GM12878 (cell line): ENCODE measurements at places on chromosomes 16 and 17. TPM values are rescaled to one million over a fixed set of nuclear protein-coding genes. Genes with fewer than 3 reads are reported as not detected.

NGFR gene
- 0.05 and 0.18 TPM in 2 replicates for polyA plus RNA-seq

BRIP1 gene
- polyA plus RNA-seq: 11.0 and 12.2 TPM in 2 replicates

TBX2 gene
- polyA plus RNA-seq: not detected in 2 replicates

DPEP1 gene
- not detected in 2 replicates for polyA plus RNA-seq

CCL1 gene
- not detected in 2 replicates for polyA plus RNA-seq

NTN1 gene
- polyA plus RNA-seq: 0.42 and 0.78 TPM in 2 replicates

ST6GALNAC1 gene
- not detected in 2 replicates for polyA plus RNA-seq

FLYWCH2 gene
- polyA plus RNA-seq: 30.2 and 31.1 TPM in 2 replicates

JPH3 gene
- polyA plus RNA-seq: 0.04 and 0.05 TPM in 2 replicates

FOXO3B gene
- 0.18 and 0.31 TPM in 2 replicates for polyA plus RNA-seq

PLD6 gene
- polyA plus RNA-seq: 11.6 and 12.9 TPM in 2 replicates

RDM1 gene
- polyA plus RNA-seq: 11.7 and 15.1 TPM in 2 replicates

PABPN1L gene
- 0.24 TPM in 1 of 2 replicates, not detected in the other for polyA plus RNA-seq

ASPHD1 gene
- polyA plus RNA-seq: 0.23 TPM in 1 of 2 replicates, not detected in the other

CHST4 gene
- polyA plus RNA-seq: 1.2 and 1.7 TPM in 2 replicates

ASGR1 gene
- polyA plus RNA-seq: not detected in 2 replicates

KLHL10 gene
- 0.14 and 0.35 TPM in 2 replicates for polyA plus RNA-seq
